Uterus (tissue), 4 donors: ENCODE measurements at places on chromosomes 12 and 14. TPM values are rescaled to one million over a fixed set of nuclear protein-coding genes. Genes with fewer than 3 reads are reported as not detected.

GRCh38 chr14:75960231-75960630 lies 21.6 kb downstream of the TGFB3 start:
- DNase-seq: no peak

The AQP6 gene
- not detected for total RNA-seq

The CDH24 gene
- total RNA-seq: 6.5 TPM

- no peak for DNase-seq
These were observed 181.3 kb downstream of the RMST start for GRCh38 chr12:97643924-97644323.

The PRH2 gene
- not detected for total RNA-seq

GRCh38 chr12:88360343-88360742 lies 218.2 kb downstream of the TMTC3 start:
- no peak for DNase-seq

DNA sequence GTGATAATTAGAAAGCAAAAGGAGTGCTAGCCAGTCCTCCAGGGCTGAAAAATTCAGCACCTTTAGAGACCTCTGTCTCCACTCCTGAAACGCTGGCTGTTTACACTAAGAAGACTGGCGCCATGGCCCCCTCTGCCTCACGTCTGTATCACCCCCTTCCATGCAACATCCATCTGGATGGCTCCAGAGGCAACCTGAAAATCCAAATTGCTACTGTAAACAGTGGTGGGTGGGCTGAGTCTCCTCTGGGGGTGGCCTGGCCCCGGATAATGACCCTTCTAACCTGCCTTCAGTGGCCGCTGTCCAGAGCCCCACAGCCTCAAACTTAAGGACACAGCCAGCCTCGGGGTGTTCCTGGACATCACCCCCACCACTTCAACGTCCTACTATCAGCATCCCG lies 1.4 kb downstream of the PRKD1 start:
- no peak for DNase-seq

The MDGA2 gene
- not detected for total RNA-seq

The RNF41 gene
- 68.9 TPM for total RNA-seq

GRCh38 chr12:94421868-94422740 lies 37.6 kb downstream of the CEP83 start:
- DNase-seq: no peak
